ENCODE measurements at places on chromosomes 4 and X. TPM values are rescaled to one million over a fixed set of nuclear protein-coding genes. Genes with fewer than 3 reads are reported as not detected.

Gene RBMXL3
- total RNA-seq = not detected

Gene SMARCA5
- total RNA-seq = 57.8 TPM

Gene GPR119
- not detected for total RNA-seq

Gene TLR6
- 0.48 TPM for total RNA-seq

Gene PALLD
- total RNA-seq = 19.3 TPM

Gene RTL5
- total RNA-seq = 0.25 TPM

Gene PFKFB1
- total RNA-seq = 0.25 TPM

Gene CDKL2
- 0.57 TPM for total RNA-seq

Gene NXF3
- total RNA-seq = not detected

Gene TRAM1L1
- total RNA-seq = 0.09 TPM

Gene RPA4
- 0.74 TPM for total RNA-seq

Gene IL15
- 0.59 TPM for total RNA-seq

Gene CTAG1B
- total RNA-seq = not detected

Gene HTN1
- total RNA-seq = not detected

Gene SOWAHB
- total RNA-seq = not detected

Gene FATE1
- not detected for total RNA-seq

Gene RNF150
- total RNA-seq = not detected

Gene SRPX2
- total RNA-seq = not detected

Gene CT45A5
- total RNA-seq = not detected

Gene GPRASP3
- total RNA-seq = 1.4 TPM

Gene PQBP1
- total RNA-seq = 97.3 TPM

Gene SHOX
- not detected for total RNA-seq

Gene FGB
- not detected for total RNA-seq

Gene CC2D2A
- total RNA-seq = not detected

Gene FUNDC2
- 70.1 TPM for total RNA-seq

Gene TGIF2LX
- total RNA-seq = not detected

Gene PRDM5
- not detected for total RNA-seq

Gene KLHL13
- 0.05 TPM for total RNA-seq

Gene TMEM150C
- not detected for total RNA-seq

Gene GSX2
- total RNA-seq = not detected

Measured in activated T-helper 2 cell treated with anti-CD3 and anti-CD28 coated beads, Interferon-gamma antibody, Interleukin-2, Interleukin-4, amounts not matched to agents 10 μg/mL and 5 μg/mL and 100 μg/mL, durations not matched to agents 14 hours and 24 hours and 36 hours (primary cell).